ENCODE measurements at places on chromosomes 5 and 9. TPM values are rescaled to one million over a fixed set of nuclear protein-coding genes. Genes with fewer than 3 reads are reported as not detected.

DNA sequence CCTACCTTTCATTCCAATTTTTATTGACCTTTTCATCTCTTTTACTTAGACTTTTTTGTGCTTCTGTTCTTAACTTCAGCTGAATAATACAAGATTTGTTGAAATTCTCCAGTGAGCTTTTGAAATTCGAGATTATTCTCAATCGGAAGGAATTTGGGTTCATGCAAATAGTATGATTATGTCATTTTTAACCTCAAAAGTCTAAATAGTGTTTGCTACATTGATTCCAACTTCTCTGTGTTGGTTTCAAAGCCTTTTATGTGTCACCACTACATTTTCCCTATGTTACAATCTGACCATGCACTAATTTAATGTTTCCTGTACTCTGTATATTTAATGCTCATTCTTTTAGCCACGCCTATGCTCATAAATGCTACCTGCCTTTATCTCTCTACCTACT, 44.1 kb downstream of the VPS13A start:
- no peaks in the 10 kb centered on the region for H3K4me1 ChIP-seq
- H3K4me3 ChIP-seq = no peak overlapping the region
- H3K27ac ChIP-seq = no peak overlapping the region
- DNase-seq = no peak
- H3K27me3 ChIP-seq = no peaks in the 10 kb centered on the region
- H3K36me3 ChIP-seq = peaks cover 23% of the 10 kb centered on the region

The RAPGEF6 gene
- total RNA-seq = 21.7 TPM

The CD72 gene
- 4.5 TPM for total RNA-seq

- H3K27me3 ChIP-seq = no peaks in the 10 kb centered on the region
- no peaks in the 10 kb centered on the region for H3K36me3 ChIP-seq
- no peak overlapping the region for H3K27ac ChIP-seq
- H3K4me3 ChIP-seq = no peak overlapping the region
- no peaks in the 10 kb centered on the region for H3K4me1 ChIP-seq
Observed at GRCh38 chr9:83106263-83106662, 43.3 kb upstream of the RASEF start.

DNA sequence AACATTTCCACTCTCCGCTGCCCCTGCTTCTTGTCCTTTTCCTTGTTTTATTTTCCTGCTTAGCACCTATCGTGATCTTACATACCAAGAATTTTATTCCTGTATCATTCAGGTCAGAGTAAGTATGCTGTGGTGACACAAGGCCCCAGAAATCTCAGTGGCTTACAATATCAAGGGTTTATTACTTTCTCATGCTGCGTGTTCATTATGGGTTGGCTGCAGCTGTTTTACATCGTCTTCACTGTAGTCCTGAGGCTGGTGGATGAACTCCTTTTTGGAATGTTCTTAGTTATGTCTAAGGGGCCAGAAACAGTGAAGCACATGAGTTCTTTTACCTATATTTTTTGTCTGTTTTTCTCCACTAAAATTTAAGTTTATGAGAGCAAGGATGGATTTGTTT, 51.2 kb downstream of the FCHO2 start:
- H3K4me1 ChIP-seq = no peaks in the 10 kb centered on the region
- peaks cover 37% of the 10 kb centered on the region for H3K36me3 ChIP-seq
- no peak overlapping the region for H3K4me3 ChIP-seq
- H3K27me3 ChIP-seq = no peaks in the 10 kb centered on the region
- H3K27ac ChIP-seq = no peak overlapping the region
